ENCODE measurements at places on chromosomes 5 and 9.
A peak's percentile ranks its signal among the peaks of the same experiment; 100 is the strongest.

- no peak for DNase-seq
These were observed 15.3 kb downstream of the HSPA9 start for GRCh38 chr5:138559937-138560336.

GRCh38 chr5:150107909-150108447, 21.6 kb upstream of the CSF1R start:
- no peak for DNase-seq

- no peak for DNase-seq
These were observed 141.6 kb upstream of the SPRY4 start for GRCh38 chr5:142466195-142466971.

DNA sequence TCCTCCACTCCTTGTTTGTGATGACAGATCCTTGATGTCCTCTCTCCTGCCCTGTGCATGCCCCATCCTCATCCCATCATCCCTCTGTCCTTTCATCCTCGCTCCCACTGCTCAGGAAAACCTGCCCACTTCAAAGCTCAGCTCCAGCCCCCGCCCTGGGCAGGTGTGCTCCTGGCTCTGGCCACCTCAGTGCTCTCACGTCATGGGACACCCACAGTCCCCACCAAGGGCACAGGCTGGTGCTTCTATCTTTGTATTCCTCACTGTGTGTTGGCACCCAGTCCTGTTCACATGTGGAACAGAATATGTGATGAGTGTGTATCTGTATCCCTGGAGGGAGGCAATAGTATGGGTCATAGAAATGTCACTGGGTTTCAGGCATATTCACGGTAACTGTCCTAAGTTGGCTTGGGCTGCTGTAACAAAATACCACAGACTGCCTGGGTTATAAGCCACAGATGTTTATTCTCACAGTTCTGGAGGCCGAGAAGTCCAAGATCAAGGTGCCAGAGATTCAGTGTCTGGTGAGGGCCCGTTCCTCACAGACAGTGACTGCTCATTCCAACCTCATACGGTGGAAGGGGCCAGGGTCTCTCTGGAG, 13.5 kb downstream of the GFPT2 start:
- no peak for DNase-seq

- DNase-seq: no peak
These were observed 5.8 kb downstream of the HAPLN1 start for GRCh38 chr5:83714810-83715209.

DNA sequence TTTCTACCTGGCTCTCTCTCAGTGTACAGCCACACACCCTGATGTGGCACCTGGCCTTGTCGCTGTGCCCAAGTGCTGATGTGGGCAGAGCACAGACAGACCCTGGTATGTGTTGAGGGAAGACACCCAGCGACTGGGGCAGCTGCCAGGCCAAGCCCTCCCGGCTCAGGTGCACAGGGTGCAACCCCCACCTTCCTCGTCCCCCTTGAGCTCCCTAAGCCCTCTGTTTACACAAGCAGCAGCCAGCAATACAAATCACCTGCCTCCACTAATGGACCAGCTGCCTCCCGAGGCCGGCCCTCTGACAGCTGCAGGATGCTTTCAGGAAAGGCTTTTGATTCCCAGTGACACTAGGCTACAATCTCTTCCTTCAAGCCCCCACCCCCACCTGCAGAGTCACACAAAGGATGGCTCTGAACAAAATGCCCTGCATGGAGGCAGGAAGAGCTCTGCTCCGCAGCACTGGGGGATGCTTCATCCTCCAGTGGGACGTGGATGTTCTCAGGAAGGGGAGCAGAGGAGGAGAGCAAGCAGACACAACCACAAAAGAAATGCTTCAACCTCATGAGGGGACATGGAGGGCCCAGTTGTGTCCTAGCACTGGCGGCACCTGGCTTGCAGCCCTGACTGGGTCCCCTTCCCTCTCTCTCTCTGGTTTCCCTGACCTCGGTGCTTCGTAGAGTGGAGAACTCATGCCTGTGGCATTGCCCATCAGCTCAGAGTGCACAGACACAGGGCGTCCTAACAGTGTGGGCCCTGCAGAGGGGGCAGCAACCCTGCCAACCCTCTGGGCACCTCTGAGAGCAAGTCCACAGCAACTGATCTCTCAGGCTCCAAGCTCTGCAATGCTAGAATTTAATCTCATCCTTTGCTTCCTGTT, 140.8 kb downstream of the BARX1 start:
- DNase-seq: no peak

GRCh38 chr9:14211564-14211963, 102.4 kb downstream of the NFIB start:
- DNase-seq: no peak

GRCh38 chr9:16612627-16613026, 257.8 kb downstream of the BNC2 start:
- DNase-seq: no peak

- DNase-seq: no peak
These were observed 11.3 kb downstream of the MYOZ3 start for GRCh38 chr5:150672237-150672883.

GRCh38 chr5:158224253-158224652, 365.3 kb upstream of the CLINT1 start:
- no peak for DNase-seq

DNA sequence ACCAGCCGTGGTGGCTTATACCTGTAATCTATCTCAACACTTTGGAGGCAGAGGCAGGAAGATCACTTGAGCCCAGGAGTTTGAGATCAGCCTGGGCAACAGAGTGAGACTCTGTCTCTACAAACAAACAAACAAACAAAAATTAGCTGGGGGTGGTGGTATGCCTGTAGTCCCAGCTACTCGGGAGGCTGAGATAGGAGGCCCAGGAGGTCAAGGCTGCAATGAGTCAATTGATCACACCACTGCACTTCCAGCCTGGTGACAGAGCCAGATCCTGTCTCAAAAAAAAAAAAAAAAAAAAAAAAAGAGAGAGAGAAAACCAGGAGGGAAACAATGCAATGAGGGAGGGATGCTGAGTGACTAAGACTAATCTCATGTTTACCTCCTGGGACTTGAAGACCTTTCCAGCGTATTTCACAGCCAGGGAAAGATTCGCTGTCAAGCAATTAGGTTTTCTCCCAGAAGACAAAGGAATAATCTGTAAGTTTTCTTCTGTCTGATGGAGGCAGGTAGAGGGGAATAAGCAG, 51.1 kb upstream of the MIER3 start:
- DNase-seq: no peak

DNA sequence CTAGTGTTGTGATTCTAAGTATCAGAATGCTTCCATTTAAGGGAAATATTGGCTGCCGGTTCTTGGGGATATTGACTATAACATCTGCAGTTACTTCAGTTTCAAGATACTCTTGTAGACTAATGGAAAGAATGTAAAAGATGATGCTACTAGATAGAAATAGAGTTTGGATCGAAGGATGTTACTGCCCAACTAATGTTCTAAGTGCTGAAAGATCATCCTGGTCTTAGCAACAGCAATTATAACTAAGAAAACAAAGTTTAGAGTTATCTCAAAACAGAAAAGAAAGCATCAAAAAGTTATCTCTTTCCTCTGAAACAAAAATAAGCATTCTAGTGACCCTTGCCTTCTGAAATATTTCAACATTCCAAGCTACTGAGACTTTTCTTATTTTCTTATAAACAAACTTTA, 49.9 kb downstream of the ITGA1 start:
- DNase-seq: no peak

GRCh38 chr5:111968459-111968858, 211.5 kb upstream of the NREP start:
- DNase-seq: no peak

DNA sequence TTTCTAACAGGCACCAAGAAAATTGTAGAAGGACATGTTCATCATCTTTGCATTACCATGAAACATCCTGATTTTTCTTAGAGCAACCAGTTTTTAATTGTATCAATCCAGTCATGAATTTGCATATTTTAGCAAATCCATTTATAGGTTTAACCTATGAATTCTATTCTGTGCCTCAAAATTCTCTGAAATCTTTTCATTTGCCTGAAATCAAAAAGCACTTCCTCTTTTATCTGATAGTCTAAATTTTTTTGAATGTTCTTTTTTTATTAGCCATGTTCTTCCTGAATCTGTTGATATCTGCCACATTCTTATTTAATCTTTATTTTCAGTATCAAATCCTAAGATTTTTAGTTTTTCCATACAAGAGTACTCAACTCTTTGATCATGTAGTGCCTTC, 36.9 kb upstream of the SRP19 start:
- DNase-seq: no peak

GRCh38 chr5:159697530-159697929, 218.8 kb upstream of the ADRA1B start:
- DNase-seq: no peak

GRCh38 chr9:112111461-112111860, 63.6 kb downstream of the SUSD1 start:
- no peak for DNase-seq

- DNase-seq: no peak
These were observed 119.4 kb downstream of the TTC39B start for GRCh38 chr9:15187589-15187988.

DNA sequence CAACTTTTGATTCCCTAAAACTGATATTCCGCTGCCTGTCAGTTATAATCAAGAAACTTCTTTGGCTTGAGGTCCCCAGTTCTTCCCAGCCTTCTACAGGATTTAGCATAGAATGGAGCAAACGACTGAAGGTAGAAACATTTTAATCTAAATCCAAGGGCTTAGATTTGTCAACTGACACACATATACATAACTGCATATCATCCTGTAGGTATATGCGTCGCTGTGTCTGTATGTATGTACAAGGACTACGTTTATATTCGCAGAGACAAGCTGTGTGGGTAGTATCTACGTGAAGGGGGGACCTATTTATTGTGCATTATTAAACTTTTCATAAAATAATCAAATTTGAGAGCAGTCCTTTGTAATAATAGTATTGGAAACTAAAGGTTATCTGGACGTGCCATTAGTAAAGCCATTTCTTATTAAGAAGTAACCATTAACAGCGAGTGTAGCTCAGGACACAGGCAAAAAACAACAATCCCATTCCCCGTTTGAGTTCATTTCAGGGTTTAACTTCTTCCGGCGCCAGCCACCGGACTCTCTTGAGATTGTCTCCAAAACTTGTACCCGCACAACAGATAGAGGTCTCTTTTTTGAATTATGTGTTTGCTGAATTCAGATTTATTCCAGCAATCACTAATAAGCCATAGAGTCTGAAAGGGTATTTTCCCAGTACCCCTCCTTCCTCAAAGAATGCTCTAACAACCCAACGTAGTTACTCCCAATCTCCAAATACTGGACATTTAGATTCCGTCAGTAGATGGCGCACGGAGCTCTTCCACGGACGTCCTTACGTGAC, 2.1 kb upstream of the MLLT3 start:
- peak; percentile 36 for DNase-seq

DNA sequence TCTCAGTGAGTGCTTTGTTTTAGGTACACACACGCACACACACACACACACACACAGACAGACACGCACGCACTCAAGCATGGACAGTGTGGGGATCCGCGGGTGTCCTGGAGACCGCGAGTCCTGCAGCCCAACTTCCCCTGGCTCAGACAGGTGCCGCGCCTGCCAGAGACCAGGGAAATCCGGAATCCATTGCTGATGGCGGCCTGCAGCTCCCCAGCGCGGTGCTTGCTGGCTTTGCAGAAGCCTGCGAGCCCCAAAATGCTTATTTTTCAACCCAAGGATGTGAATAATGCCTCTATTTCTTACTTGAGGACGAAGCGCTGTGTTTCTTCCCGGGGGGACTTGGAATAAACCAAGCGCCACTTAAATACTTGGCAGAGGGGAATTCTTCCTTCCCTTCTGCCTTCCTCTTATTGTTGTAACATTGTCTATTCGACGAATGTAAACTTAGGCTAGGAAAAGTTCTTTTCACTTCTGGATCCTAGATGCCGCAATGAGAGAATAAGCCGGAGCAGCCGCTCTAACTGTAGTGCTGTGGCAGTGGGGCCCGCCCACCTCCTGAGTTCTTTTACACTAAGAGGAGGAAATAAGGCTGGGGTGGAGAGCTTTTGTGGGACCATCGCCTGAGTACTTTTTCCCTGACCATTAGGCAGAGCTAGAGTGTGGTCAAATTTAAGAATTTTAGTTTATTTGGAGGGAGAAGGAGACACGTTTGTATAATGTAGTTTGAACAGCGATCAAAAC, 802 bp downstream of the ITGA2 start:
- peak; percentile 2 for DNase-seq

DNA sequence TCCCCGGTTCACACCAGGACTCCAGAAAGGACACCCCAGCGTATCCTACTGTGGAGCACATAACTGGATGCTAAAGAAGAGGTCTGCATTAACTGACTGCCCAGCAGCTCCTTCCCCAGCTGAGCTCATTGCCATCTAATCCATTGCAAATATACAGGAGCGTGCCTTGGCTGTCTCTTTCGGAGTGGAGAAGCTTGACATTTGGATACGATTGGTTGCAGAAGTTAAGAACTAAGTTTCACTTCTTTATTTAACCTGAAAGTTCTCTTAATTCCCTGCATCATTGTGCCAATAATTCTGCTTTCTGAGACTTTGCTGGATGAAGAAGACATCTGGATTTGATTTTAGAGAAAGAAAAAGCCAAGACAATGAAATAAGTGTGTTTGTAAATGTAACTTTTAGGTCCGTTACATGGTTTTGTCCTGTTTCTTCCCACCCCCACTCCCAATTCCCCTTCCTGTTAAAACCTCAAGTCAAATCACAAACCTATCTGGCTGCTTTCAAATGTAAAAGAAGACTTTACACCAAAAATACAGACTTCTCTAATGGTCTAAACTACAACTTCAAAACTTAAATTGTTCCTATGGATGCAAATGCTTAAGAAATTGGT, 33.9 kb downstream of the TAS2R1 start:
- no peak for DNase-seq

- no peak for DNase-seq
These were observed 53.0 kb downstream of the ERGIC1 start for GRCh38 chr5:172886974-172887501.

DNA sequence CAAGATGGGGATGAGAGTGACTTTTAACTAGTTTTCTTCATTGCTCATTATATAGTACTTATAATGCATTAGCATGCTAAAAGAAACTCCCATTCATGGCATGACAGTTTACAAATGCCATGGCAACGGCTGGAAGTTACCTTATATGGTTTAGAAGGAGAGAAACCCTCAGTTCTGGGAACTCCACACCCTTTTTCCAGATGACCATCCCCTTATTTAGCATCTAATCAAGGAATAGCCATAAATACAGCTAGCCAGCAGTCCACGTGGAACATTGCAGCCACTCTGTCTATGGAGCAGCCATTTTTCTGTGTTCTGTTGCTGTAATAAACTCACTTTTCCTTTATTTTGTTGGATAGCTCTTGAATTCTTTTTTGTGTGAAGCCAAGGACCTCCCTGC, 1137.8 kb downstream of the CDH18 start:
- DNase-seq: no peak

DNA sequence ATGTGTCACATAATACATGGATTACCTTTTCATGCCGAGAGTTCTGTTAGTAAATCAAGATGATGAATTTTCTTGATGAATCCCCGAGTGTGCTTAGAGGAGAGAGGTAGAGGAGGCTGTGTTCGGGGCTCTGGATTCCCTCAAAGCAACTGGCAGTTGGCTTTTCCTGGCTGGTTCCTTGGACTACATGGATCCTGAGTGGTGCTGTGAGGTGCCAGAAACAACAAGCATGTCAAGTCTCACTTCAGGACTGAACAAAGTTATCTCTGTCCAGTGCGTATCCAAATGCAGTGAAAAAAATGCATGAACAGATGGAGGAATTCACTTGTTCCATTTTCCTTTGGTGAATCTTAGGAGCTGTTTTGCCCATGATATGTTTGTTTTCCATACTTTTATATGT, 231.7 kb downstream of the FBXL7 start:
- no peak for DNase-seq

Measured in effector memory CD8-positive, alpha-beta T cell (primary cell).